Aorta (tissue), 5 donors: ENCODE measurements at places on chromosomes 1 and 21. TPM values are rescaled to one million over a fixed set of nuclear protein-coding genes. Genes with fewer than 3 reads are reported as not detected.

DNA sequence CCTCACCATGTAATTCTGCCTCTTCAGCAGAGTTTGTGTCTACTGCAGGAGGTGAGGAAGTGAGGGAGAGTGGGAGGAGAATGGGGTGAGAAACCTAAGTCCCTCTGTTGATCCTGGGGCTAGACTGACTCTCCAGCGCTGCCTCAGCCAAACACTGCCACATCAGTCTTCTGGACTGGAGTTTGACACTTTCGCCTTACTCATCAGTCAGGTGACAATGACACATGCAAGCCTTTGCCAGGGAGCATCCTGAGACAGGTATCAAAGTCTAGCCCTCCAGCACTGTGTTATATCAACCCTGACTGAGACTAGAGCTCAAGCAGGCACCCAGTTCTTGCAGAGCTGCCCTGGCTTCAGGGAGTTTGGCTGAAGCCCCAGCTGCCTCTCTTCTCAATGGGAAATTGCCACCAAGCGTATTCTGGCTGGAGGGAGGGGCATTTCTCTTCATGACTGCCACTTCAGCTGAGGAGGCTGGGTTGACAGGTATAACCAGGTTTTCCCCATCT, 33.3 kb upstream of the SUCO start:
- no peak for DNase-seq

OPRD1 gene
- polyA plus RNA-seq = not detected

- no peak for DNase-seq
These were observed 2.7 kb downstream of the ERRFI1 start for GRCh38 chr1:8023287-8023994.

SPRR4 gene
- not detected for polyA plus RNA-seq

DNA sequence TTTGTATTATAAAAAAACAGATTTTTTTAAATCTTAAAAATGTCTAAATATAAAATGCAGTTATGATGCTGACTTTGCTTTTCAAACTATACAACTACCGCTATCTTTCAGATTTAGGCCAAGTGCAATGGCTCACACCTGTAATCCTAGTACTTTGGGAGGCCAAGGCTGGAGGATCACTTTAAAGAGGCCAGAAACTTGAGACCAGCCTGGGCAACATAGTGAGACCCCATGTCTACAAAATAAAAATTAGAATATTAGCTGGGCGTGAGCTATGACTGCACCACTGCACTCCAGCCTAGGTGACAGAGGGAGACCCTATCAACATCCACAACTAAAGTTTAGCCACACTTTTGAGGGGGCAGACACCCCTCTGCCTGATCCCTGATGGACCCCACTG, 20.3 kb downstream of the ZBTB17 start:
- no peak for DNase-seq

DENND4B gene
- polyA plus RNA-seq = 6.6 TPM

CERS2 gene
- polyA plus RNA-seq = 106 TPM

GIPC2 gene
- 7.5 TPM for polyA plus RNA-seq

DNA sequence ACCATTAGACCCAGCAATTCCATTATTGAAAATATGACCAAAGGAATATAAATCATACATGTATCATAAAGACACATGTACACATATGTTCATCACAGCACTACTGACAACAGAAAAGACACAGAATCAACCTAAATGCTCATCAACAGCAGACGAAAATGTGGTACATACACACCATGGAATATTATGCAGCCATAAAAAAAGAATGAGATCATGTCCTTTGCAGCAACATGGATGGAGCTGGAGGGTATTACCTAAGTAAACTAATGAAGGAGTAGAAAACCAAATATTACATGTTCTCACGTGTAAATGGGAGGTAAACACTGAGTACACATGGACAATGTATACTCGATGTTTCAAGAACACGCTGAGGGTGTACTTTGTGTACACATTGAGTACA, 15.9 kb downstream of the AKT3 start:
- DNase-seq = no peak

SAMD13 gene
- 3.1 TPM for polyA plus RNA-seq

GRCh38 chr1:18868801-18869424, 9.5 kb upstream of the TAS1R2 start:
- DNase-seq = no peak

TMEM82 gene
- polyA plus RNA-seq = 5.8 TPM

ARV1 gene
- 19.6 TPM for polyA plus RNA-seq

DNA sequence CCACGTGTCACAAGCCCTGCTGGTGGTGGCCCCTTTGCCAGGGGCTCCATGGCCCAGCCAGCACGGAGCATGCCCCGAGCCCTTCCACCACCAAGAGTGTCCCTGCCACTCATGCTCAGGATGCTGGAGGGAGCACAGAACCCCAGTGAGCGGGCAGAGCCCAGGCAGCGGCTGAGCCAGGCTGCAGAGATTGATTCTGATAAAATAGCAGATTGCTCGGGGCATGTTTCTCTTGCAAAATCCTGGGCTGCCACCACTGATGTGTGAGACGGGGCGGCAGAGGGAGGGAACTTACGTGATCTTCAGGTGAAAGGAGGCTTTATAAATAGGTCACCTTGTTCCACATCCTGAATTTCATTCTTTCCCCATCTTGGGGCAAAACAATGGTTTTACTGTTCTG, 53.2 kb downstream of the SPSB1 start:
- DNase-seq = no peak

DNA sequence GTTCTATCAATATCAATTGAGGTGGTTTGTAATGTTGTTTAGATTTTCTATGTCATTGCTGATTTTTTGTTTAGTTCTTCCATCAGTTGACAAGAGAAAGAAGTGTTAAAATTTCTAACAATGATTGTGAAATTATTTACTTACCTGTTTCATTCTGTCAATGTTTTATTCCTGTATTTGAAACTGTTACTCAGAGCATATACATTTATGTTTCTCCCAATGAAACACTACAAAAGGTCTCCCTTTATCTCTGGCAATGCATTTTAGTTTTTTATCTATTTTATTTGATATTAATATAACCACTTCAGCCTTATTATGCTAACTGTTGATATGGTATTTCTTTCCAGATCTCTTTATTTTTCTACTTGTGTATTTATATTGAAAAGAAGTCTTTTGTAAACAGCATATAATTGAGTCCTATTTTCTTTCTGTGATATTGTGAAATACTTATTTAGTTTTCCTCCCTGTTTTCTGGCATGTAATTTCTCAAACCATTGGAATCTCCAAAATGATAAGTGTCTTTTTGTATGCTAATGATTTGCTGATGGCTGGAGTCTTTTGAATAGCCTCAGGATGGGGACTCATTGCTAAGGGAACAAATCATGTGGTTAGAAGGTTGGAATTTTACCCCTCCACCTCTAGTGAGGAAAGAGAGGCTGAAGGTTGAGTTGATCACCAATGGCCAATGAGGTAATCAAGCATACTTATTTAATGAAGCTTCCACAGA, 122.0 kb downstream of the ADSS2 start:
- no peak for DNase-seq

COL8A2 gene
- 18.4 TPM for polyA plus RNA-seq

DNA sequence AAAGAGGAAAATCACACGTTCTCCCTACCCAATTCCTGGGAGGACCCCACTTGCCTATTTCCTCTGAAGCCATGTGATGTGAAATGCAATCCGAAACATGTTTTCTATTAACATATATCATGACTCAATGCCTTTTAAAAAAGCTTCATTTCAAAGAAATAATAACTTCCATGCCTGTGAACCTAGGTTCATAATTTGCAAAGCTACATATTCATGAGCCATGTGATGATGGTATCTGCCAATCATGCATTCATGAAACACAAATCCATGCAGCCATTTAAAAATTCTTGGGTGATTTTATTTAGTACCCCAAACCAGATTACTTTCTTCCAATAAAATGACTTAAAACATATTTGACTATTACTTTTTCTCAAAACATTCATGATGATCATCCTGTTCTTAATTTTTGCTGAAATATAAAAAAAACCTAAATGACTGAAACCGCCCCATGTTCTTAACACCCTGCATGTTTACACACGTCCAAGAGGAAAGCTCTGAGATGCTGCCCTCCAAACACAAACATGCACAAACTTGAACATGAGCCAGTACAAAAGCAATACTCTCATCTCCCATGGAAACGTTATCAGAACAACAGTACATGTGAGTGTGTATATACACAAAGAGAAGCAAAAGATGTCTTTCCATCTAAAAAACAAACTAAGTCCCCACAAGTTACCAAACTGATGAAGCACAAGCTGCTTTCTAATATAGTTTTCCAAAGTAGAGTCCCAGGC, 140.1 kb downstream of the TGFBR3 start:
- no peak for DNase-seq

SIPA1L2 gene
- 9.1 TPM for polyA plus RNA-seq
